ENCODE measurements at places on chromosomes 1 and 21.

DNA sequence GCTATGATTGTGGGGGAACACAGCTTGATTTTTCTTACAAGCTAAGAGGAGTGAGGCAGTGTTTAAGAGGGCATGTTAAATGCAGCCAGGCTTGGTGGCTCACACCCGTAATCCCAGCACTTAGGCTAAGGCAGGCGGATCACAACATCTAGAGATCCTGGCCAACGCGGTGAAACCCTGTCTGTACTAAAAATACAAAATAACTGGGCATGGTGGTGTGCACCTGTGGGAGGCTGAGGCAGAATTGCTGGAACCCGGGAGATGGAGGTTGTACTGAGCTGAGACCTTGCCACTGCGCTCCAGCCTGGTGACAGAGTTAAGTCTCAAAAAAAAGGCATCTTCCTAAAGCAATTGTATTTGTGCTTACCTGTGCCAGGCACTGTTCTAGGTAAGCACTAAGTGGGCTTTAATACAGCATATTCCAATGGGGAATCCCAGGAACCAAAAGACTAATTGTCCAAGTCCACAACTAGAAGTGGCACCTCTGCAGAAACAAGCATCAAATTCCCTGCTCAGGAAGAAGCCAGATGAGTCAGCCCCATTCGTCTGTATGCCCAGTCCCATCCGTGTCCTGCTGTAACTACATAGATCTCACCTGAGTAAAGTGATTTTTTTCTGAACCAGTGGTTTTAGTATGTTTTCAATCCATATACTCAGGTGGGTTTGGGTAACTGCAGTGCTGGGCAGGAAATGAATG lies 4.6 kb downstream of the RCC1 start:
- no peak for DNase-seq

DNA sequence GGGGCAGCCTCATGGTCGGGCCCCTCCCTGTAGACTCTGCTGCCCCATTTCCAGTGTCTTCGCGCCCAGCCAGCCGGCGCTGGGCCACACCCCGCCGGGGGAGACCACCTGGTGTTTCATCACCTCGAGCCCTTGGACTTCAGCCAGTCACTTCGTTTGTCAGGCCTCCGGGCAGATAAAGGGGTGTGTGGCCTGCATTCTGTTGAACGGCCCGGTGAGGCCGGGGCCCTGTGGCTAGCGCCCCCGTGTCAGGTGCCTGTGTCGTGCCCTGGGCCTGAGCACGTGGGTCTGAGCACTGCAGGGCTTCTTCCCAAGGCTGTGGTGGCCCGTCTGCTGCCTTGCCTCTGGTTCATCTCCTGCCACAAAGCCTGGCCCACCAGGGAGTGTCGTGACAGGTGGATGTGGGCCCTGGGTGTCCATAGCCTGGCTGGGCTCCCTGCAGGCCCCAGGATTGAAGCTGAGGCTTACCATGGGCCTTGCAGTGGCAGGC lies 65.2 kb upstream of the DIP2A start:
- no peak for DNase-seq

- DNase-seq, result no peak
Measured at GRCh38 chr21:41993744-41994143, 16.4 kb downstream of the ZBTB21 start.

GRCh38 chr1:21100481-21100921 lies 76.2 kb downstream of the EIF4G3 start:
- DNase-seq, result no peak

DNA sequence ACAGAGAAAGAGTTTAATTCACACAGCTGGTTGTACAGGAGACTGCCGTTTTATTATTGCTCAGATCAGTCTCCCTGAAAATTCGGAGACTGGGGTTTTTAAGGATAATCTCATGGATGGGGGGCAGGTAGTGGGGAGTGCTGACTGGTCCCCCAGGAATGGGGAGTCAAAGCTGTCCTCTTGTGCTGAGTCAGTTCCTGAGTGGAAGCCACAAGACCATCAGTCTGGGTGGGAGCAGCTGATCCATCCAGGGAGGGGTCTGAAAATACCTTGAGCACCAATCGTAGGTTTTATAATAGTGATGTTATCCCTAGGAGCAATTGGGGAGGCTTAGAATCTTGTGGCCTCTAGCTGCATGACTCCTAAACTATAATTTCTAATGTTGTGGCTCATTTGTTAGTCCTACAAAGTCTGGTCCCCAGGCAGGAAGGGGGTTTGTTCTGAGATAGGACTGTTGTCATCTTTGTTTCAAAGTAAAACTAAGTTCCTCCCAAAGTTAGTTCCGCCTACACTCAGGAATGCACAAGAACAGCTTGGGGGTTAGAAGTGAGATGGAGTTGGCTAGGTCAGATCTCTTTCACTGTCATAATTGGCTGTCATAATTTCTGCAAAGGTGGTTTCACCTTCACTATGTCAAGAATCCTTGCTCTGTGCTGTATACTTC lies 50.3 kb downstream of the TRAF5 start:
- no peak for DNase-seq

DNA sequence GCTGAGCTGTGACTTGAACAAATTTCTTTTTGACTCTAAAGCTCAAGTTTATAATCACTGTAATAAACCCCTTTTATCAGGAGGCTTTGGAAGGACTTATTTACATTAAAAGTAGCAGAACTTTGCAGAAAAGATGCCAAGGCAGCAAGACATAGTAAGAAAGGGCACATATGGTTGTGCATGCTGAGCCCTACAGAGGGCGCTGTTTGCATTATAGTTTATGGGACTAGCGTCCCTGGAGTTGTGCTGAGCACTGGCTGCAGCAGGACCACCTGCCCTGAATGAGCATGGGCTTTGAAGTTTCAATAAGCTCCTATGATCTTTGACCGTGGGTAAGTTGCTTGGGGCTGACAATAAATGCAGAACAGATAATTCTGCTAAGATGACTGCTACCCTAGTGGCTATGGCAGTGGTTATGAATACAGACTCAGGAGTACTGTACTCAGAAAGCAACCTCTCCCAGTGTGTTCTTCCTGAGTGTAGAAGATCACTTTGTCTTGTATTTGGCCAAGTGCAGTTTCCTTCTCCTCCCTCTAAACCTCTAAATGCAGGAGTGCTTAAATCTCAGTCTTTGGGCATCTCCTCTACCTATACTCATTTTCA lies 45.4 kb upstream of the USP1 start:
- DNase-seq, result no peak

- DNase-seq, result no peak
Measured at GRCh38 chr1:163834778-163835177, 513.0 kb downstream of the NUF2 start.

- DNase-seq, result no peak
Measured at GRCh38 chr21:17466166-17466565, 46.7 kb upstream of the CXADR start.

DNA sequence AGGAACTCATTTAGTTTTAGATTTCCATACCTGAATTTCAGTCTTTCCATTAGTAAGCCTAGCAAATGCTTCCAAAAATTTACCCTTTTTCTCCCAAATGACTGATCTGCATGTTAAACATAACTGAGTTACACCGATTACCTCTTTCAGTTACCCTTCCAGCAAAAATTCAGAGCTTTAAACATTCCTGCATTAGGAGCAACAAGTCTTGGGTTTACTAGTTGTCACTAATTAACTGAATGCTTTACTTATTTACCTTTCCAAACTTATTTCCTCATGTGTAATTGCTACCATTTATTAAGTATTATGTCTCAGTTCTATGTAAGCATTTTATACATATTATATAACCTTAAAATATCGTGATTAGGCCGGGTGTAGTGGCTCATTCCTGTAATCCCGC lies 3.1 kb downstream of the LAMTOR5 start:
- no peak for DNase-seq

GRCh38 chr1:86992861-86993260 lies 78.4 kb downstream of the HS2ST1 start:
- DNase-seq, result no peak

- DNase-seq, result no peak
Measured at GRCh38 chr1:2575801-2576663, 10.5 kb upstream of the PRXL2B start.

- DNase-seq, result no peak
Measured at GRCh38 chr21:33441489-33442477, 38.0 kb downstream of the TMEM50B start.

GRCh38 chr21:14903172-14903865 lies 161.5 kb downstream of the NRIP1 start:
- DNase-seq, result no peak

GRCh38 chr1:185574139-185574875 lies 159.9 kb upstream of the HMCN1 start:
- DNase-seq, result no peak

- peak; percentile 58 for DNase-seq
Measured at GRCh38 chr1:247390116-247390791, 25.7 kb upstream of the NLRP3 start.

DNA sequence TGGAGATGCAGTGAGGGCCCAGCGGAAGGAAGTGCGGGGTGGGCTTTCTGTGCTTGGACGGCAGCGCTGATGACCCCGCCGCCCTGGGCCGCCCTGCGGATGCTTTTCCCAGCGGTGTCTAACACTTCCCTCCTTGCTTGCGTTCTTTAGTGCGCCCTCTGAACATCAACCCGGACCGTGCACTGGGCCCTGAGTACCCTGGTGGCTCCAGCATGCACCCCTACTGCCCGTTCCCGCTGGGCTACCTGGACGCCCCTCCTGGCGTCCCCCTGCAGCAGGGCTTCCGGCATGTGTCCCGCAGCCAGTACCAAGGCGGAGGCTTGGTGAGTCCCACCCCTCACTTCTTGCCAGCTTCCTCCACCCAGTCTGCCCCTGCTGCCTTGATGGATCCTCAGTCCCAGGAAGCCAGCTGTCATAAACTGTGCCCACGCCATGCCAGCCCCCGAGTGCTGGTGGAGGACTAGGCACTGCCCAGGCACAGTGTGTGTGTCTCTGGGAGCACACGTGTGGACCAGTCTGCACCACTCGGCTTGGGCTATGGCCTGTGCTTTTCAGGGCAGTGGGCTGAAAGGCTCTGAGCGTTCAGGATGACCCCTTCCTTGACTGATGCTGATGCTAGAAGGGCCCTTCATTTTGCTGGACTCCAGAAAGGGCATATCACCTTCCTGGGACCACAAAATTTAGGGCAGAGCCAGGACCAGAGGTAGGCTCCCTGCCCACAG lies 2.3 kb downstream of the DMRTB1 start:
- no peak for DNase-seq

- no peak for DNase-seq
Measured at GRCh38 chr1:33683913-33684312, 180.0 kb upstream of the HMGB4 start.

DNA sequence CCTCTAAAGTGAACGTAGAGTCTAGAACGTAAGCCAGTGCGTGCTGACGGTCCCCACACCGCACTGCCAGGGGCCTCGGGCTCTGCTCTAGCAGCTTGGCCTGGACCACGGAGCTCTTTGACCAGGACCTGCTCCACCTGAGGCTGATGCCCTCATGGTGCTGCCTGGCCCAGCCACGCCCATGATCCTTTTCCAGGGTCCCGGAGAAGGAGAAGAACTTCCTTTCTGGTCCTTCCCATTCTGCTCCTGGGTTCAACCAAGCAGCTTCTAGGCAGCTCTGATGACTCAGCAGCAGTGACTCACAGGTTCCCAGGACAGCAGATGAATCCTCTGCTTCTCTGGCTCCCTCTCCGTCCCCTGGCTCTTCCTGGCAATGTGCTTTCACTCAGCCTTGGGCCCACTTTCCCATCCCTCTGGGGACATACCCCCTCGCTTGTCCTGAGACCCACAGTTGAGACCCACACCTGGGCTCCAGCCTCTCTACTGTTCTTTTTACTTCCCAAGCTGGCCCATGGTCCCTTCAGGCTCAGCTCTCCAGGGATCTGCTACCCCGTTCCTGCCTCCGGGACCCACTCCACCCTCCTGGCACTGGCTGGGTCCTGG lies 246.3 kb upstream of the RAB4A start:
- no peak for DNase-seq

DNA sequence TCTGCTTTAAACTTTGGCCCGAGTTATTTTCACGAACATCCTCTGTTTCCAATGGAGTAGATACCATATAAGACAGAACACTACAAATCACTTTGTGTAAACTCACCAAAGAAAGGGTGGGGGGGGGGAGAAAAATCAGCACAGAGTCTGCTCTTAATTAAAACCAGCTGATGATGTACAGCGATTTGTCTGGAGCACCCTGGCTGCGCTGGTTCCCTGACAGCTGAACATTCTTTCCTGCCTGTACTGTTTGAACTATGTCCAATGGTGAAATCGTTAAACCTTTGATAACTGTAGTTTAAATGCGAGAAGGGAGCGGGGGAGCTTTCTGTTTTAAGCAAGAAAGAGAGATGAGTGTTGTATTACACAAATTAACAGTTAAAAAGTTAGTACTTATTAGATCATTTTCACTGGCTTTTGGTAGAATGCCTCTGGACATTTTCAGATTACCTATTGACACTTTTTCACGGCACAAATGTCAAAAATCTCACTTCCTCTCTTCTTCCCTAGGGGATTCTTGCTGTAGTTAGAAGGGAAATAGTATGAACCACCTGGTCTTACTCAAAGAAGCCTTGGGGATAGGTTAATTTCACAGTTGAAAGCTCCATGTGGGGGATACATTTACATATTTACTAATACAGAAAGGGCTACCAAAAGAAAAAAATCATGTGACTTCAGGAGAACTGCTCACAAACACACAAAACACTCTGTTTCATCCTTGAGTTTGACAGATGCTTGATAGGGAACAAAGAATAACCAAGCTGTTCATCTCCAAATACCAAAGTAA lies 140.2 kb upstream of the RUNX1 start:
- DNase-seq, result no peak

- no peak for DNase-seq
Measured at GRCh38 chr1:226888816-226889215, 18.4 kb downstream of the PSEN2 start.

GRCh38 chr1:24266398-24266941 lies 52.7 kb upstream of the GRHL3 start:
- no peak for DNase-seq

DNA sequence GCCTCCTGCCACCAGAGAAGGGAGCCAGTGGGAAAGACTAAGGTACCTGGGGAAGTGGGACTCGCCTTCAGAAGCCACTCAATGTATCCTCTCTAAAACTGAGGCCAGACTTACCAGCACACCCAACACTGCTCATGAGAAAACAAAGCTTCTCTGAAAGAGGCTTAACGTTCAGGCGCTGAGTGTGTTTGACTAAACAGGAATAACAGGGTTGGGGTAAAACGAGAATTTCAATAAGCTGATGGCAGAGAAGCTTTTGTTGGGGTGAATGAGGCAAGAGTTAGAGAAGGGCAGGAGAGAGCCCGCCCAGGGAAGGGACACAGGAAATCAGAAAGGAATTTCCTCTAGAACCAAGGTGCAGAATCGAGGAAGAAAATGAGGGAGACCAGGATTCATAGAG lies 1.7 kb upstream of the SPRR3 start:
- no peak for DNase-seq

GRCh38 chr1:56911098-56911938 lies 54.5 kb downstream of the C8B start:
- no peak for DNase-seq

- DNase-seq, result no peak
Measured at GRCh38 chr1:185627761-185628501, 106.3 kb upstream of the HMCN1 start.

DNA sequence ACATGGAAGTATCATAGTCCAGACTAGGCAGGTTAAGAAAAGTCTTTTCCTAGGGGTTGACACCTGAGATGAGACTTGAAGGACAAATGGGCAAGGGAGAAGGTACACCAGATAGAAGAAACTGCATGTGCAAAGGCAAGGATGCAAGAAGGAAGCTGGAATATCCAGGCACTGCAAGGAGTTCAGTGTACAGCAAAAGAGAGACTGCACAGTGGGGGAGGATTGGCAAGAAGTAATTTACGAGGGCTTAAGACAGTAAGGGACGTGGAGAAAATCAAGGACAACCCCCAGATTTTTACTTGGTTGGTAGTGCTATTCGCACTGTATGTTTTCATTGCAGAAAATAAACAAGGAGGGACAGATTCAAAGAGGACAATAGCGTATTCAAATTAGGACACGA lies 58.5 kb downstream of the DNM3 start:
- DNase-seq, result no peak

- DNase-seq, result no peak
Measured at GRCh38 chr1:71785450-71785849, 496.9 kb downstream of the NEGR1 start.
